ENCODE measurements at places on chromosomes 3 and 15. TPM values are rescaled to one million over a fixed set of nuclear protein-coding genes. Genes with fewer than 3 reads are reported as not detected.

SLC12A1 gene
- not detected for total RNA-seq

ACKR4 gene
- total RNA-seq, result not detected

DNA sequence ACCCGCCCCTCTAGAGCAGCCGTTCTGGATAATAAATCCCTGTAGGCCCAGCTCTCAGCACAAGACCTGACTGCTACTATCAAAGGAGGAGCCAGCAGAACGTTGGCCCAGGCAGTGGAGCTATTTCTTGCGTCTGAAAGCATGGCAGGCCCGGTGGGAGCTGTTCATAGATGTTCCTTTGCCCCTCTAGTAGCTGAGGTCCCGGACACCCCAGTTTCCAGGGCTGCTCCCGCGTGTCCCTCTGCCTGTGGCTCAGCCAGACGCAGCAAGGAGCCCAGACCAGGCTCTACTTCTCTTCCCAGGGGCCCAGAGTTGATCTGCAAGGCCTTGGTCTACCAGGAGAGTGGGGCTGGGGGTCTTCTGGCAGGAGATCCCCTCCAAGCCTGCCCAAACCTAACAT lies 76.1 kb downstream of the FAM174B start:
- H3K27ac ChIP-seq, result no peak overlapping the region
- no peaks in the 10 kb centered on the region for H3K4me1 ChIP-seq
- H3K4me3 ChIP-seq, result no peak overlapping the region
- DNase-seq, result no peak
- peaks cover 44% of the 10 kb centered on the region for H3K27me3 ChIP-seq

- DNase-seq, result no peak
- H3K4me1 ChIP-seq, result peaks cover 10% of the 10 kb centered on the region
Observed at GRCh38 chr3:68403741-68404140, 528.6 kb downstream of the TAFA4 start.

GRCh38 chr15:39908186-39908585 lies 11.9 kb downstream of the GPR176 start:
- no peak overlapping the region for H3K4me3 ChIP-seq
- DNase-seq, result no peak
- no peak overlapping the region for H3K27ac ChIP-seq
- H3K4me1 ChIP-seq, result peaks cover 4% of the 10 kb centered on the region

DNA sequence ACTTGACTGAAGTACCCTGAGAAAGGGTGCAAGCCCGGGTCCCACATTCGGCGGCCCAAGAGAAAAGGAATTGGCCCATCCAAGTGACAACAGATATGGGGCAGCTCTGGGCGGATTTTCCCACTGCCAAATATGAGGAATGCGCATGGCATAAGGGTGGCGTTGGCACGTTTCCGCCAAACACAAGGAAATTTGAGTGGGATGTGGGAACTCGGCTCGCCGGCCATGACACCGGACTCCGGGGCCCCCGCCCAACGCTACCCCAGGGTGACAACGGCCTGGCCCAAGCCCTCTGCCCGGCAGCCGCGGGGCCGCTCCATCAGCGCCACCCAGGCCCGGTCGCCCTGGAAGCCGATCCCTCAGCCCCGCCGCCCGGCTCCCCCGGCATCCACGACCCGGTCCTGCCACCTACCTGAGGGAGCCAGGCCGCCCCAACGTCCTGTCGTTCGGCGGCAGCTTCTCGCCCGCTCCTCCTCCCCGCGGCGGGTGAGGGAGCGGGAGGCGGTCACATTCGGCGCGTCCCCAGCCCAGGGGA lies 449 bp downstream of the RAF1 start:
- peak overlapping the region; percentile 89 for H3K4me3 ChIP-seq
- H3K4me1 ChIP-seq, result peaks cover 26% of the 10 kb centered on the region
- no peaks in the 10 kb centered on the region for H3K27me3 ChIP-seq
- H3K27ac ChIP-seq, result peak overlapping the region; percentile 99
- peak; percentile 35 for DNase-seq

DNA sequence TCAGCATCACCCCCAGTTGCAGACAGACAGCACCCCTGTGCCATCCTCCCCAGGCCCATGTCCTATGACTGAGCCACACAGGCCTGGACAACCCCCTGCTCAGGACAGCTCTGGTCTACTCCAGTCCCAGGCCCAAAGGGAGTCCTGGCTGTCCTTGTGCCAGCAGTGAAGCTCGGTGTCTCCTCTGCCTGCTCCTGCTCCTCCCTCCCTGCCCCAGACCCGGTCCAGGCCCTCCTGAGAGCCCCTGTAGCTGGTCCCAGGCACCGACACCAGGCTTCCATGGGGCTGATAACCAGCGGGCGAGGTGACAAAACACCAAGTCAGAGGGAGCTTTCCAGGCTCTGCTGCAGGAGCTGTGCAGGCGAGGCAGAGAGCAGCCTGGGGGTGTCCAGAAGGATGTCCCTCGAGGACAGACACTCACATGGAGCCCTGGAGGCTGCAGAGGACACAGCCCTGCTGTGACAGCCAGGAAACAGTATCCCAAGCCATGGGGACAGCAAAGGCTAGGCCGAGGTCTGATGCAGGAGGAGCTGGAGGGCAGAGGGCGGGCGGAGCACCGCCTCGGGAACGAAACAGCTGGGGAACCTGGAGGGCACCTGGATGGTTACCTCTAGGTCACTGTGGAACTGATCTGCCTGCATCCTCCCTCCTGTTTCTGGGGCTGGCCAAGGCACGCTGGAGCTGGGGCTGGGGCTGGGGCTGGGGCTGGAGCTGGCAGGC lies 103.8 kb upstream of the PRR20G start:
- H3K27ac ChIP-seq, result no peak overlapping the region
- H3K4me3 ChIP-seq, result no peak overlapping the region
- peaks cover 25% of the 10 kb centered on the region for H3K27me3 ChIP-seq
- no peak for DNase-seq

GRCh38 chr15:47429376-47429775 lies 287.9 kb upstream of the SEMA6D start:
- DNase-seq, result no peak
- H3K4me1 ChIP-seq, result peaks cover 12% of the 10 kb centered on the region
- H3K4me3 ChIP-seq, result no peak overlapping the region
- H3K27me3 ChIP-seq, result peaks cover 20% of the 10 kb centered on the region
- no peak overlapping the region for H3K27ac ChIP-seq
- H3K36me3 ChIP-seq, result no peaks in the 10 kb centered on the region

FBXL22 gene
- total RNA-seq, result 0.31 TPM
